ENCODE measurements at places on chromosomes 16 and 17.

DNA sequence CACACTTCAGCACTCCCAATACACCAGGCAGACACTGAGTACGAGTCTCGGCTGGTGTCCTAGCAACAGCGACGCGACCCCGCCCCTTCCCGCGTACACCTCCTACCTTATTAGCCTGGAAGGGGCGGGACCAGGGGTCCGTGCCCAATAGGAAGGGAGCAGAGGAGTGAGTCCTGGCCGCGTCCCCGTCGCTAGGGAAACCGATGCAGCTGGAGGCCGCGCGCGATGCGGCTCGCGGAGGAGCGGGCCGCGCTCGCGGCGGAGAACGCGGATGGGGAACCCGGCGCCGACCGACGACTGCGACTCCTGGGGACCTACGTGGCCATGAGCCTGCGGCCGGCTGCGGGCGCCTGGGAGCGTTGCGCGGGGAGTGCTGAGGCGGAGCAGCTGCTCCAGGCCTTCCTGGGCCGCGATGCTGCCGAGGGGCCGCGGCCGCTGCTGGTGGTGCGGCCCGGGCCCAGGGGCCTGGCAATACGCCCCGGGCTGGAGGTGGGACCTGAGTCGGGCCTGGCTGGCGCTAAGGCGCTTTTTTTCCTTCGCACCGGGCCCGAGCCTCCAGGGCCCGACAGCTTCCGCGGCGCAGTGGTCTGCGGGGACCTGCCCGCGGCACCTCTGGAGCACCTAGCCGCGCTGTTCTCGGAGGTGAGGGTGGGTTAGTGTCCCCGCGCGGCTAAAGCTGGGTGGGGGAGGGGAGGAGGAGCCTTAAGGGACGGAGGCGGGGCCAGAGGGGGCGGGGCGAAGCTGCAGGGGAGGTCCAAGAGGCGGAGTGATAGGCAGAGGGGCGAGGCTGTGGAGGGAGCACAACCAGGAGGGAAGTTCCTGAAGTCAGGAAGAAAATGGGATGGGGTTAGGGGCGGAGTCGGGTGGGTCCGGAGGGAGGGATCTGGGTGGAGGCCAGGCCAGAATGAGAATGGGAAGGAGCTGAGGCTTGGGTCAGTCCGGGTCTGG lies at the start of gene DNAH9:
DNAH9 (plus strand) TSS at position 197 of the 948 bp plus-strand sequence; CDS start at position 226, 29 bp downstream.
- DNase-seq = no peak

DNA sequence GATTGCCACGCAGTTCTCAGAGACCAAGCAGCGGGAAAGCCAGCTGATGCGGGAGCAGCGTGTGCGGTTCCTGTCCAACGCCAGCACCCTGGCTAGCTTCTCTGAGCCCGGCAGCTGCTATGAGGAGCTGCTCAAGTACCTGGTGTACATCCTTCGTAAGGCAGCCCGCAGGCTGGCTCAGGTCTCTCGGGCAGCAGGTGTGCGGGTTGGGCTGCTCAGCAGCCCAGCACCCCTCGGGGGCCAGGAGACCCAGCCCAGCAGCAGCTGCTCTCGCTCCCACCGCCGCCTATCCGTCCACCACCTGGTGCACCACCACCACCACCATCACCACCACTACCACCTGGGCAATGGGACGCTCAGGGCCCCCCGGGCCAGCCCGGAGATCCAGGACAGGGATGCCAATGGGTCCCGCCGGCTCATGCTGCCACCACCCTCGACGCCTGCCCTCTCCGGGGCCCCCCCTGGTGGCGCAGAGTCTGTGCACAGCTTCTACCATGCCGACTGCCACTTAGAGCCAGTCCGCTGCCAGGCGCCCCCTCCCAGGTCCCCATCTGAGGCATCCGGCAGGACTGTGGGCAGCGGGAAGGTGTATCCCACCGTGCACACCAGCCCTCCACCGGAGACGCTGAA lies 15.2 kb downstream of the CACNA1G start:
- no peak for DNase-seq

DNA sequence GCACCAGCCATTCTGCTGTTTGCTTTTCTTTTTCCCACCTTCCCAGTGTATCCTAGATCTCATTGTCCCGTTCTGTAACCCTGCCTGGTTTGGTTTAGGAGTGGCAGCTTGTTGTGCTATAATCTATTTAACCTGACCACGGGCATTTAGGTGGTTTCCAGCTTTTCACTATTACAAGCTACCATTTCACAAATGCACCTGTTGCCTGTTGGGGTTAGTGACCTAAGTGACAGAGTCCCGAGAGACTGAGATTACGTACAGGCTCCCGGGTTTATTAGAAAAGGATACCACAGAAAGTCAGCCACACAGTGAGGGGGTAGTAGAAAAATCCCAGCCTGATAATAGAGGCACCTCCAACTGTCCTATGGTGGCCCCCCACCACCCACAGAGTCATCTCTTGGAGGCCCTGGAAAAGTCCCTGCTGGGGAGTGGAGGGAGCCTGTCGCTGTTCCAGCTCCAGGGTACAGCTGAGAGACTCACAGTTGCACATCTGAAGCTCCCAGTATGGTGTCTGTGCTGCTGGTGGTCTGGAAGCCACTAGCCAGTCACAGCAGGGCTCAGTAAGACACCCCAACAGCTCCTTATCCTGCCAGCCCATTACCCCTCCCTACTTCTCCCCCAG lies 21.2 kb downstream of the CLEC16A start:
- no peak for DNase-seq

DNA sequence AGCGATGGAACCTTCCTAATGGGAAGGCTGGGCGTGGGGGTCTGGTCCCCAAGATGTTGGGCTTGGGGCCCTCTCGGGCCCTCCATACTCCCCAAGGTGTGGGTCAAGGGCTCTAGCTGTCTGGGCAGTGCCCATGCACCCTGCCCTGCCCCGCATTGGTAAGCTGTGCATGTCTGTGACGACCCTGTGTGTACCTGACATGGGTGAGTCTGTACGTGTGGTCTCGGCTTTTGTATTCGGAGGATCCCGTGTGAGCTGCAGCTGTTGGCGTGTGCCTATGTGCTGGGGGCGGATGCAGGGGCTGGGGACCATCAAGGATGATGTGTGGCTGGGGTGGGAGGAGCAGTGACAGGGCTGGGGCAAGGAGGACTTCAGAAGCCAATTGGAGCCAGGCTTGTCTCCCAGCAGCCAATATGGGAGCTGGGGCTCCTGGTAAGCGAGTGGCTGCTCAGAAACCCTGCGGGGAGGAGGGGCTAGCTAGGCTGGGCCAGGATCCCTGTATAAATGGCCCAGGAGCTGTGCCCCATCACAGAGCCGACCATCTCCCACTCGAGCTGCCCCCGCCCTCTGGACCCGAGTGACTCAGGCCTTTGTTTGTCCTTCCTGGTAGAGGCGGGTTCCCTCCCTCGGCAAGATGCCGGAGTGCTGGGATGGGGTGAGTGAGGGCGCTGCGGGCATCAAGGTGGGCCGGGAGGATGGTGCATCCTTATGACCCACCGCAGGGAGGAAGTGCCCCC lies at the start of gene NDRG4:
NDRG4 (plus strand) TSS at position 529 of the 737 bp plus-strand sequence; CDS start at position 635, 106 bp downstream.
- peak; percentile 49 for DNase-seq

GRCh38 chr16:17374668-17375255 lies 96.0 kb downstream of the XYLT1 start:
- DNase-seq = no peak

GRCh38 chr17:10311131-10311530 lies 61.7 kb downstream of the MYH13 start:
- no peak for DNase-seq

GRCh38 chr16:87047221-87048037 lies 269.8 kb downstream of the C16orf95 start:
- DNase-seq = no peak

- DNase-seq = no peak
Measured at GRCh38 chr16:11350921-11351335, 5.7 kb downstream of the RMI2 start.

GRCh38 chr17:82595893-82596292 lies 52.4 kb downstream of the WDR45B start:
- no peak for DNase-seq

DNA sequence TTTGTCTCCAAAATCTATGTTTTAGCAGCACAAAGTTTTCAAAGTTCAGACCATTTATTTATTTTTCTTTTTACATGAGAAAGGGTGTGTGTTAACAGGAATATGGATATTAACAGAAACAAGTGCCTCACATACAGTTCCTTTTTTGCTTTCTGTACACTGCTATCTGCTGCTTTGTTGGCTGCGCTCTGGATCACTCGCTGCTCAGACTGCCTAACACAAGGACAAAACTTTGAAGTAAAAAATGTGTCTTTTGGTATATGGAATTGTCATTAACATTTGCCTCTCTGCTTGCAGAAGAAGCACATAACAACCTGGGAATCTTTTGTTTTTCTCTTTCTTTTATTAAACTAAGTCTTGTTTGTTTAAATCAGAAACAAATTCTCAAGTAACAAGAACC lies 262.8 kb downstream of the ZFHX3 start:
- no peak for DNase-seq

- DNase-seq = no peak
Measured at GRCh38 chr17:78269955-78270381, 38.5 kb downstream of the TMEM235 start.
